ENCODE measurements at places on chromosomes 4 and X.

- DNase-seq, result no peak
Observed at GRCh38 chr4:149955780-149956390, 122.4 kb upstream of the DCLK2 start.

GRCh38 chrX:19579485-19579884 is 64.2 kb upstream of the MAP3K15 start:
- no peak for DNase-seq

- DNase-seq, result no peak
Observed at GRCh38 chr4:58188316-58188715, 1078.1 kb upstream of the IGFBP7 start.

GRCh38 chr4:54067166-54067565 is 2.8 kb upstream of the CHIC2 start:
- no peak for DNase-seq

DNA sequence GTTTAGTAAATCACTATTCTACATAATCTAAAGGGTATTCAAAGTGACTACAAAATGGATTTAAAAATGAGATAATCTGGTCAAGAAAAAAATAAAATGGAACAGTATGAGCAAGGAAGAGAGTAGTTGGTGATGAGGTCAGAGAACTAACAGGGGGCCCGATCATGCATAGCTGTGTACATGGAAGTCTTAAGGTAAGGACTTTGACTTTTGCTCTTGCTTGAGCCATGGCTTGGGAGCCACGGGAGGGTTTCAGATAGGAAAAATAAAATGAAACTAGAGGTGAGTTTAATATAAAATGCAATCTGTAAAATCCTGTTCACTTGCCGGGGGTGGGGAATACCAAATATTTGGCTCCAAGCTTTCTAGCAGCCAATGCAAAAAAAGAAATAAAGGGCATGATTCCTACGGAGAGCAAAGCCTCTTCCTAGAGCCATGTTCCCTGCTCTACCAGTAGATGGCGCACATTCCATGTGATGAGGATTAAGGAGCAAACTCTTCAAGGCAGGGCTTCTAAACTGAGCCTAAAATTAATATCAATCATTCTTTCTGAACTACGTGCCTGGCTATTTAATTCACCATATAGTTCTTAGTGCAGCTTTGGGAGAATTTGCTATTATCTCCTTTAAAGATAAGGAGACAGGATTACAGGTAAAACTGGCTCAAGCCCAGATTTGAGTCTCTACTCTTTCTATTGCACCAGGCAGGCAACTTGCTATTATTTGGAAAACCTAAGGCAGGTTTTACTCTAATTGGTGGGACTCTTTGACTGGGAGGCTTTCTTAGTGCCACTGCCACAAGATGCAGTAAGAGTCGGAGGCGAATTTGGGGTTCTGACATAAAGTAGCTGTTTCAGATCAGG is 6.8 kb upstream of the CLCN5 start:
- no peak for DNase-seq

DNA sequence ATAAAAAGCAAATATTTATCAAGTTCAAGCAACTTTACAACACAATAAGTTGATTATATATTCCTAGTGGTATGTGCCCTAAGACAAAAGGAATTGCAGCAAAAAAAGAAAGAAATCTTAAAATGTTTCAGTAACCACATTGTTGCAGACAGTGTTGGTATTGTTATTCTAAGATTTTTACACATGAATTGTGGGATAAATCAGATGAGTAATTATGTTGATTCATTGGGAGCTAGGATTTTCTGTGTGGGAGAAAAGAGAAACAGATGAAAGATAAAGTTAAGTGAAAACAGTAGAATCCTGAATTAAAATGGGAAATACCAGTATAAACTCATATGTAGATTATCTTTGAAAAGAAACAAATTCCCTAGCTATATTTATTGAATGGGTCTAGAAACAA is 362.4 kb downstream of the PPP3CA start:
- DNase-seq, result no peak

GRCh38 chrX:80174925-80175574 is 160.5 kb downstream of the TBX22 start:
- no peak for DNase-seq

GRCh38 chrX:103730796-103731493 is 20.2 kb downstream of the TMEM31 start:
- no peak for DNase-seq

GRCh38 chrX:128818690-128819089 is 704.6 kb downstream of the SMARCA1 start:
- DNase-seq, result no peak

DNA sequence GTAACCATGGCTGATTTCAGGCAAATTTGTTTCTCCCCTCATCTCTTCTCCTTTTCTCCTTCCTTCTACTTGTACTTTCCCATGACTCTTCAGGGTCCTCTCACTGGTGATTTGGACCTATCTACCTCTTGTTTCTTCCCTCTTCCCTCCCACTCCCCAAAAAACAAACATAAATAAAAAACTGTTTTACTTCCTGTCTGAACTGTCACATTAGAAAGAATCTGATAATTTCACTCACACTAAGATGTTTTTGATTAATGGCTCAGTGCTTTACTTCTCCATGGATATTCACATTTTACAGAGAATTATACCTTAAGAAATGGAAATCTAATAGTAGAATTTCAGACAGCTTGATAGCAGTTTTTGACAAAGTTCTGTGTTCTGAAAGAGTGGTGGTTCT is 7.2 kb downstream of the STK26 start:
- DNase-seq, result no peak

- no peak for DNase-seq
Observed at GRCh38 chrX:152600853-152601633, 36.7 kb upstream of the GABRQ start.

DNA sequence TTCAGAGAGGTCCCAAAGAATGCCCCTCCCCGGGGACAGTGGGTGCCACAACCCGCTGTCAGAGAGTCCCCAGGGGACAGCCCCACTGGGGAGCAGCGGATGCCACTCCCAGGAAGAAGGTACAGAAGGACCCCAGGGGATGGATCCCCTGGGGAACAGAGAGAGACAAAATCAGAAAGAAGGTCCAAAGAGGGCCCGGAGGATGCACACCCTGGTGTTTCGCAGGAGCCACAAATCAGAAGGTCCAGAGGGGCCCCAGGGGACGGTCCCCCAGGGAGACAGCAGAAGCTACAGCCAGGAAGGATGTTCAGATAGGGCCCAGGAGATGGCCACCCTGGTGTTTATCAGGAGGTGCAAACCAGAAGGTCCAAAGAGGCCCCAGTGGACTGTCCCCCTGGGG is 1.4 kb downstream of the TEX13D start:
- no peak for DNase-seq

DNA sequence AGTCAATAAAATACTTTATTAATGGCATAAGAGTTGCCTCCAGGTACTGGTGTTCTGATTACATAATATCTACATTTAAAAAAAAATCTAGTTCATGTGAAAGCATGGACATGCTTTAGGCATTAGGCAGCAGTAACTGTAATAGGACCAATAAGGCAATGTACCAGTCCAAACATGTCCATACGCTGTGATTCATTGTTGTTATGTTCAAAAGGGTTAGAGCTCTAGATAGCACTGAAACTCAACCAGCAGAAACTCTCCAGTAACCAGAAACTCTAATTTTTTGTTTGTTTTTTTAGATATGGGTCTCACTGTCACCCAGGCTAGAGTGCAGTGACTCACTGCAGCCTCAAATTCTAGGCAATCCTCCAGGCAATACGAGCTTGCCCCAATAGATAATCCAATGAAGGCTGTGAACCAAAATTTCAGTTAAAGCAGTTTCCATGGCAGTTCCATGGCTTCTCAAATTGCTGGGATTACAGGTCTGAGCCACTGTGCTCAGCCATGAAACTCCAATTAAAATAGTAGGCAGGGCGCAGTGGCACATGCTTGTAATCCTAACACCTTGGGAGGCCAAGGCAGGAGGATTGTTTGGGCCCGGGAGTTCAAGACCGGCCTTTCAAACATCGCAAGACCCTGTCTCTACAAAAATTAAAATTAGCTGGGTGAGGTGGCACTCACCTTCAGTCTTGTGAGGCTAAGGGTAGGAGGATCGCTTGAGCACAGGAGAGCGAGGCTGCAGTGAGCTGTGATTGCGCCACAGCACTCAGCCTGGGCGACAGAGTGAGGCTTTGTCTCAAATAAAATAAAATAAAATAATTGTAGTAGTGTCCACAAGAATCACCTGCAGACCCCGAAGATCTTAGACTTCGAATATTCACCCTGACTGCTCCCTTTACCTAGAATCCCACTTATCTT is 36.3 kb downstream of the MGARP start:
- no peak for DNase-seq

DNA sequence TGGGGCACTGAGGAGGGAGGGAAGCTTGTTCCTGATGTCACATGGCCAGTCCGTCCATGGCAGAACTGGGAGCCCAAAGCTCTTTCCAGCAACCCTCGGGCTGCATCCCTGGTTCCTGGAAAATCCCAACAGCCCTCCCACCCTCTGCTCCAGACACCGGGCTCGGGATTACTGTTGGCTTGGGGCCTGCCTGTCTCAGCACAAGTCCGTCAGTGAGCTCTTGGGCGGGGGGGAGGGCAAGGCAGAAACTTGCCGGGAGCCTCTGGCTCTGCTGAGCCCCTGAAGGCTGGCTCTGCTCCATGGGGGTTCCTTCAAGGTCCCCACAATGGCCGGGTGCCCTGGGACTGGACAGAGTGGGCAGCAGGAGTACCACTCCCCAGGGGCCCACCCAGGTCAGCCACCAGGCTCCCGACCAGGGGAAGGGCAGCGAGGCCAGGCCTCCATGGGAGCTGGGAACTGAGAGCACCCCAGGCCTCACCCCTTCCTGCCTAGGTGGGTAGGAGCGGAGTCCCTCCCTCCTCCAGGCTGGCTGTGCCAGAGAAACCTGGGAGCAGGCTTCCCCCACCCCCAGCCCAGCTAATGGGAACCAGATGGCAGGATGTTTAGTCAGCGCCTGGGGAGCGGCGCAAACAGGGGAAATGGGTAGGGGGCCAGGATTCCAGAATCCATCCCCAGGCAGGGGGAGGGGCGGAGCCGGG is 6.4 kb upstream of the HAUS7 start:
- no peak for DNase-seq

DNA sequence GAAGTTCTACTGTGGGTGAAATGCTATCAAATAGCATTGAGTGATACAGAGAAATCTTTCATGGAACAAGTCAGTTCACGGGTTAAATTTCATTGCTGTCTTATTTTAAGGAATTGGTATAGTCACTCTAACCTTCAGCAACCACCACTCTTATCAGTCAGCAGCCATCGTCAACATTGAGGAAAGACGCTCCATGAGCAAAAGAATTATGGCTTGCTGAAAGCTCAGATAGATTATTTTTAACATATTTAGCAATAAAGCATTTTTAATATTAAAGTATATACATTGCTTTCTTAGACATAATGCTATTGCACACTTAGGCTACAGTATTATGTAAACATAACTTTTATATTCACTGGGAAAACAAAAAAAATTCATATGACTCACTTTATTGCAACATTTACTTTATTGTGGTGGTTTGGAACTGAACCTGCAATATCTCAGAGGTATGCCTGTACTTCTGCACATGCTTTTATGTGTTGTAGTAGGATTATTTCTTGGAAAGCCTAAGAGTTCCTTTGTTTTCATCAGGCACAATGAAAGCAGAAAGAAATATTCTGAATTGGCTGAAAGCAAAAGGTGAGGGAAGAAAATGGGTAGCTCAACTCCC is 586.7 kb downstream of the GBA3 start:
- DNase-seq, result no peak

DNA sequence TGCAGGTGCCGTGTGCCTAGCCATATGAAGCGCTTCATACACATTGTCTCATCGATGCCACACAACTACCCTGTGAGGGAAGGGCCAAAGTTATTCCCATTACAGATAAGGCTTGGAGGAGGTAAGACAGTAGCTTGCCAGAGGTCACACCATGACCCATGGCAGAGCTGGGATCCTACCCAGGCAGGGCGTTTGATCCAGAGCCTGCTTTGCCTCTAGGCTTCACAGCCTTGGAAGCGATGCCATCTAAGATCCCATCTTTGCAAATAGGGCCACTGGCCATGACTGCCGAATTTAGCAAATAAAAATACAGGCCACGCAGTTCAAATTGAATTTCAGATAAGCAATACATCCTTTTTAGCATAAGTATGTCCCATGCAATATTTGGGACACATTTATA is 358.2 kb downstream of the BCOR start:
- no peak for DNase-seq

DNA sequence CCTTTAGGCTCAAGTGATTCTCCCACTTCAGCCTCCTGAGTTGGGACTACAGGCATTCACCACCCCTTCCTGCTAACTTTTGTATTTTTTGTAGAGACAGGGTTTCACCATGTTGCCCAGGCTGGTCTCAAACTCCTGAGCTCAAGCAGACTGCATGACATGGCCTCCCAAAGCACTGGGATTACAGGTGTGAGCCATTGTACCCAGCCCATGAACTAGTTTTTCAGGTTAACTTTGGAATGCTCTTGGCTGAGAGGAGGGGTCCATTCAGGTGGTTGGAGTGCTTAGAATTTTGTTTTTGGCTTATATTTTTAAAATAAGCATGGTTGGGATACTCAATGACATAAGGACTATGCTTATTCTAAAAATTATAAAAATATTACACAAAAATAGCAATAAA is 355.7 kb upstream of the MAGEB16 start:
- DNase-seq, result no peak

- no peak for DNase-seq
Observed at GRCh38 chrX:111168314-111168713, 72.3 kb downstream of the PAK3 start.

- no peak for DNase-seq
Observed at GRCh38 chr4:959338-960139, 13.8 kb downstream of the DGKQ start.

GRCh38 chr4:84585251-84585650 is 2.3 kb downstream of the CDS1 start:
- DNase-seq, result no peak

DNA sequence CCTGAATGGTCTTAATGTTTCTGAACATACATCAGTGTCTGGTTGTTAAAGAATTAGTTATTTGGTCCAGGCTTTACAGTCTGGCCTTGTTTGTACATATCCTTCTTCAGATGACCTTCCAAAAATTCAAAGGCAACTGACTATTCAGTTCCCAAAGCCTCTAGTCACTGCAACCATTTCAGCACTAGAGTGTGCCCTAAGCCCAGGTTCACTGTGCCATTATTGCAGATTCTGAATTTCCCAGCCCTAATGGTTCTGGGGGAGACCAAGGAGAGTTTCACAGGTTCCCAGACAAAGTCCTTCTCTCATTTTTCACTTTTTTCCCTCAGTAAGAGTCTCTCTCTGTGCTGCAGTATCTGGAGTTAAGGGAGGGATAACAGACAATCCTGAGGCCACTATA is 235.8 kb downstream of the TRAM1L1 start:
- no peak for DNase-seq

- no peak for DNase-seq
Observed at GRCh38 chr4:122156819-122157218, 4.7 kb downstream of the BLTP1 start.

- DNase-seq, result no peak
Observed at GRCh38 chr4:78542373-78542772, 9.2 kb upstream of the ANXA3 start.

GRCh38 chr4:7469023-7469422 is 34.3 kb upstream of the PSAPL1 start:
- DNase-seq, result no peak

GRCh38 chr4:110361921-110362320 is 114.0 kb upstream of the ENPEP start:
- DNase-seq, result no peak
